ENCODE measurements at places on chromosomes 13 and 19.

DNA sequence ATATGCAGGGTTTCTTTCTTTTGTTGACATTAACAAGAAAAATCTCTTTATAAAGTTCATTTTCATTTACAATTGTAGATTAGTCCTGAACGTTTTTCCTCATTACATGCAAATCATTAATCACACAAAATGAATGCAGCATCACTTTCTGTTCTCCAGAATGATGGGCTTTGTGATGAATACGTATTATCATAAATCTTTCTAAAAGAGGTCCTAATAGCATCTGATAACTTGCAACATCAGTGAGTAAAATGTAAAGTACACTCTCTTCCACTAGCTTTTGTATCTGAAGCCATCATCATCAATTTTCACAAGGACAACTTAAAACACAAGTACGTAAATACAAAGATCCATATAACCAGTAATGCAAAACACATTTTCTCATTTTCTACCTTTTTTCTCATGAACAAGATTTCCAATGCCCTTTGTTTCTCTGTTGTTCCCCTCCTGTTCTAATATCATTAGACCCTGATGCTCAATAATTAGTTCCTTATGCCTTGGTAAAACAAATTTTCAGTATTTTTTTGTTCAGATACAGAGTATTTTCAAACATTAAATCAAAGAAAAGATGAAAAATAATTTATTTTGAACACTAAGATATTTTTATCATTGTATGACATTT is 437.4 kb upstream of the MIR17HG start:
- DNase-seq, result no peak

DNA sequence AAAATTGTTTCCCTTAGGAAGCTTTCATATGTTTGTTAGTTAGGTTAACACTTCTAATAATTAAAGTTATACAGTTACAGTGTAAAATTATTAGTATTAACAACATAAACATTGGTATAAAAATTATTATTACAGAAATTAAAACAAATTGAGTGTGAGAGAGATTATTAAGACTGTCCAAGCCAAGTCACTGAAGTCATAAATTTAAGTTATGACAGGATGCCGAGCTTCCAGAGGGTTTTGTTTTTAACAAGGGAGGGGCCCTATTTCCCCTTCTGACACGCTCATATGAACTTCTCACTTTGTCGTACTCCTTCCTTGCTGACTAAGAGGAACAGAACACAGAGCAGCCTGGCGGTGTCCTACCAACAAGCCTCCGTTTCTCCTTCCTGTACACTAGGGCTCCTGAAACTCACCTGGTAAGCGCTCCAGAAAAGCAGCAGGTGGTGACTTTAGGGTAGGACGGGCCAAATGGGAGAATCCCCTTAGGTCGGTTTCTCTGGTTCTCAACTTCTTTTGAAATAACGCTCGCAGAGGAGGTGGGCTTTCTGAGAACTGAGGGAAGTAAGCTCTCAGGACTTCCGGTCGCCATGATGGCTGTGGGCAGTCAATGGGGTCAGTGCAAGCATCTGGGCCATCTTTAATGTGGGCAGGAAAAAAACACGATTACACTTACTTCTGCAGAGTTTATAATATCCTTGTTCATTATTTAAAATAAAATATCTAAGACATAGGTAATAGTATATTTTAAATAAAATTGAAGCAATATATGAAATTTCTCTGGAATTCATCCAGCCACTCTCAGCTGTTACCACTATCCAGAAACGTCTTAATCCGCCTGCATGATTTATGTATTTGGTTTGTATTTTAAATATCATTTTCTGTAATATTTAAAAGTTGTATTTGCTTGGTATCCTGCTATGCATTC is at the start of gene CARD8:
Gene CARD8 (minus strand): TSS at position 537 of the 928 bp plus-strand sequence. CDS start 14,892 bp downstream, outside the sequence.
- peak; percentile 78 for DNase-seq

DNA sequence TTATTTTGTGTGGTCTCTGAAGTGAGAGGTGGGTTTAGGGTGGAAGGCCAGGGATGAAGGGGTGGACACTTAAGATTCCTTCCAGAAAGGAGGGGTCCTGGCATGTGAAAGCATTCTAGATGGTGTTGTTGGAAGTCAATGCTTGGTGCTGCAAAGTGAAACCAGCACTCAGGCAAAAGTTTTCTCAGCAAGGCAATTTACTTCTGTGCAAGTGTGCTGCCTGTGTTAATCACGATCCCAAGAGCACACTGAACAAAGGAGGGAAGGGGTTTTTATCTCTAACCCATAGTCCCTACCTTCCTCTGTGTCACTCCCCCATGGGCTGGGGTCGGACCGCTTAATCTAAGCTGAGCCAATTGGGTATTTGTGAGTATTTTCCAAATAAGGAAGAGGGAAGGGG is 1.3 kb downstream of the ZNF134 start:
- DNase-seq, result no peak

DNA sequence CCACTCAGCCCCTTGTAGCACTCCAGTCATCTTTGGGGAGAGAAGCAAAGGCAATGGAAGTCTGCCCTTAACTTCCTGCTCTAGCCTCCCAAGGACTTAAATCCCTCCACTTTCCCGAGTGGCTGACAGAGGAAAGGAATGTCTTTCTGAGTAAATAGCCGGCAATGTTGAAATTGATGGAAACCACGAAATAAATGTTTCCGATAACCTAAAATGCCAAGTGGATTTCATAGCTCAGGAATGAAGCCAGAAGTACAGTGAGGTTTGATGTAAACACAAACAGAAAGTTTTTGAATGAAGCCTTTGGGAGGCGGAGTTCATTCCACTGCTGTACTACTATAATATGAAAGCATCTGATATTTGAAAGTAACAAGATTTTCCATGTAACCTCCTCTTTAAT is 14.0 kb upstream of the TBC1D4 start:
- no peak for DNase-seq

DNA sequence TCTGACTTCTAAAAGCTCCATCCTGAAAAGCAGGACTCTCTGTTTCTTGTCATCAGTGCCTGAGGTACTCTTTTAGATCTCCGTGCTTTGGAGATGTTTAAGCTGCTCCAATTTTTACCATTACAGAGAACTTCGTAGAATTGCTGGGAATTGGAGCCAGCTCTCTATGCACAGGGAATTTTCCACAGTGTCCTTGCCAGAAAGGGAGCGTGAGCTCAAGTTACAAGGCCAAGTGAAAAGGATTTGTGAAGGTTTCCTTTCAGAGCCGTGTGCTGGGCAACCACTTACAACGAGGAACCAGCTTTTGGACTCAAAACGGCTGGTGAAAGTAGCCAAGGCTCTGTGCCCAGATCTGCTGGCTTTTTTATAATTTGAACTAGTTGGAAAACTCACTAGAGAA is 82.6 kb downstream of the NUFIP1 start:
- DNase-seq, result peak; percentile 44

DNA sequence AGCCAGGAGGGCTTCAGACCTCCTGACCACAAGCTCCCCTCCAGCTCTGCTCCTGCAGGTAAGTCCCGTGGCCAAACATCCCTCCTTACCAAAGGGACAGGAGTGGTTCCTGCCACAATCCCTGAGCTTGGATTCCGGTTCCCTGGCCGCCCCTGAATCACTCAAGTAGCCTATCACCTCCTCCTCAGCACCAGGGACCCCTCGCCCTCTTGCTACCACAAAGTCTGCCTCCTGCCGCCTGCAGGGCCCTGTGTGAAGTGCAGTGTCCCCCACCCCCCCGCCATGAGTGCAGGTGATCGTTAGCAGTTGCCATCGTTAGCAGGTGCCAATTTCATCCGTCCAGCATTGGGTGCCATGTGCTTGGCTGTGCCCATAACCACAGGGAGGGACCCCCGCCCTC is 40.8 kb upstream of the RANBP3 start:
- no peak for DNase-seq

- DNase-seq, result peak; percentile 89
Observed at GRCh38 chr13:27960362-27961226, 8.5 kb downstream of the CDX2 start.

GRCh38 chr19:16654627-16655026 is 5.3 kb downstream of the SMIM7 start:
- DNase-seq, result no peak

DNA sequence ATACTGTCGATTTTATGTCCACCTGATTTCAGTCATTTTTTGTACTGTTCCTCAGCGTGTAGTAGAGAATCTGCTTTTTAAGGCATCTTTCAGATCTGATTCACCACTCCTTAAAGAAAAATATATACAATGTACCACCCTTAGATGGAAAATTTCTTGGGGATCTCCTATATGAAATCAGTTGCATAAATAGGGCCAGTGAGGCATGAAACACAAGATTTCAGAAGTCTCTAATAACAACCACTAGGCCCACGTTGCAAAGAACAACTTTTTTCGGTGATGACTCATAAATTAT is 1.4 kb downstream of the USP12 start:
- DNase-seq, result no peak

DNA sequence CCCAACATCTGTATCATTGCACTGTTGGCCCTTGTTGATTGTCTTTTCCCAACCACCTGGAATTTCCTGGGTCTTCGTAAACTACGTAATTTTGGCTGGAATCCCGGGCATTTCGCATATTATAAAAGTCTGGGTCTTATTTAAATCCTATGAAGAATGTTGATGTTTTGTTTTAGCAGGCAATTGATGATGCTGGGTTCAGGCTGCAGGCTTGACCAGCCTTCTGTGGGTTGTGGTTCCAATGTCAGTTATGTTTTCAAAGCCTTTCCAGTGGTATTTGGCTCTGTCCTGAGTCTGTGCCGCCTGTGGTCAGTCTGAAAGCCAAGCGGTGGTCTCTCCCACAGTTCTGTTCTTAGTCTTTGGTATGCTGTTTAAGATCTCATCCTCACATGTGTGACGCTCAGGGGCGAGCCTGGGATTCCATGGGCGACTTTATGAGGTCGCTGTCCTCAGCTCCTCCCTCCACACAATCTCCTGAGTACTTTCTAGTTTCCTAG is 12.4 kb downstream of the SLC35E1 start:
- DNase-seq, result no peak

- DNase-seq, result no peak
Observed at GRCh38 chr13:46405457-46405856, 18.4 kb upstream of the RUBCNL start.

- DNase-seq, result no peak
Observed at GRCh38 chr19:2251106-2252054, 2.3 kb downstream of the AMH start.

DNA sequence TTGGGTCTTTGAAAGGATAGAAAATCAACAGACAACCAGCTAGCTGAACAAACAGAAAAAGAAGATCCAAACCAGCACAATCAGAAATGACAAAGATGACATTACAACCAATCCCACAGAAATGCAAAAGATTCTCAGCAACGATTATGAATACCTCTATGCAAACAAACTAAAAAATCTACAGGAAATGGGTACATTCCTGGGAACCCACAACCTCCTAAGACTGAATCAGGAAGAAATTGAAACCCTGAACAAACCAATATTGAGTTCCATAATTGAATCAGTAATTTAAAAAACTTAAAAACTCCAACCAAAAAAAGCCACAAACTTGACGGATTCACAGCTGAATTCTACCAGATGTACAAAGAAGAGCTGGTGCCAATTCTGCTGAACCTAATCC is 20.9 kb upstream of the C1QTNF9B start:
- DNase-seq, result no peak

DNA sequence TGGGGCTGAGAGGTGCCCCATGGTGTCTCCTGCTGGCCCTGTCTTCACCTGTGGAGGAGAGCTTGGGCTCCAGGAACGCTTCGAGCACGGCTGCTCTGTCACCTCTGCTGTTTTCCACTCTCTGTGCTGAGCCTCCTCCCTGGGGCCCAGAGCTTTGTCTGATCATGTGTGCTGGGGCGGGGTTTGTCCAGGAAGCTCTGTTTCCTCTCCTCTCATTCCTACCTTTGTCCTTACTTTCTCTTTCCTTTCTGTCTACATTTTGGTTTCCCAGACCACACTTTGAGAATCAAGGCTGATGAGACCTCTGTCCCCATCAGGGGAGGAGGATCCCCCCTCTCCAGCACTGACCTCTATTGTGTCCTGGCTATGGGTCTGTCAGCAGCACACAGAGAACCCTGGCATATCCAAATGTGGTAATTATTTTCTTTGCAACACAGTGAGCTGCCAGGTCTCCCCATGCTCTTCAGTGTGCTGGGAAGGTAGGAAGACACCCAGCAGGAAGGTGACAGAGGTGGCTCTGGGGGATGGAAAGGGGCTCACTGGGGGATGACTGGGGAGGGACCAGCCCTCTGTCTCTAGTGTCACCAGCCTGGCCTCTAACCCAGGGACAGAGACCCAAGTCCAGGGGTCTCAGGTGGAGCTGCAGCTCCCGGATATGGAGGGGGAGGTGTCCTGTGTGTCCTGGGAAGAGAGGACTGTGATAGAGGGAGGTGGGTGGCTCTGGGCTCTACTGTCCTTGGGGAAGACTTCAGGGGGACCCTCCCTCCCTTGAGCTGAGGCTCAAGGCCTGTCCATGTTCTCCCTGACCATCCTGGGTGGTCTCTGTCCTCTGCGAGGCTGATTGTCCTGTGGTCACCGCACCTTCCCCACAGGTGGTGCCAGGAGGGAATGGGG is at the start of gene CEACAM1:
Gene CEACAM1 (minus strand): TSS at position 128 of the 894 bp plus-strand sequence. CDS start 107 bp downstream, at position 21.
- peak; percentile 49 for DNase-seq

- no peak for DNase-seq
Observed at GRCh38 chr19:36060430-36060829, 5.7 kb downstream of the WDR62 start.

DNA sequence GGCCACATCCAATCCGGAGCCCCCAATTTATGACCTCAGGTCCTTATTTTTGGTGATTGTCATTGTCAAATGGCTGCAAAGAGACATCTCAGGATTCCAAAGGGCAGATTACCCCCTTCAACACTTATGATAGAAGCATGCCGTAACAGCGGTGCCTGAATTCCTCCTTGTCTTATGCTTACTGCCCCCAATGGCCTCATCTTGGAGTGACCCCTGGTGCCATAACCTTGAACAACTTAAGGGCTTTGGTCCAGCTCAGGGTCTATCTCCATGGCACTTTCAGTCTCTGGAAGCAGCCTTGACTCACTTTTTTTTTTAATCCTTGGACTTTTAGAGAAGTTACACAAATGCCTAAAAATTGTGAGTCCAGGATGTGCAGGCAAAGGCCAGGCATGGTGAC is 171.6 kb upstream of the ZNF507 start:
- DNase-seq, result no peak

- DNase-seq, result no peak
Observed at GRCh38 chr13:79406597-79406908, 498 bp upstream of the RBM26 start.

- DNase-seq, result peak; percentile 80
Observed at GRCh38 chr13:72953391-72953965, 105.3 kb upstream of the KLF5 start.

GRCh38 chr13:100470866-100471505 is 117.6 kb downstream of the GGACT start:
- no peak for DNase-seq

- DNase-seq, result peak; percentile 29
Observed at GRCh38 chr13:49652355-49653305, 24.3 kb downstream of the ARL11 start.

DNA sequence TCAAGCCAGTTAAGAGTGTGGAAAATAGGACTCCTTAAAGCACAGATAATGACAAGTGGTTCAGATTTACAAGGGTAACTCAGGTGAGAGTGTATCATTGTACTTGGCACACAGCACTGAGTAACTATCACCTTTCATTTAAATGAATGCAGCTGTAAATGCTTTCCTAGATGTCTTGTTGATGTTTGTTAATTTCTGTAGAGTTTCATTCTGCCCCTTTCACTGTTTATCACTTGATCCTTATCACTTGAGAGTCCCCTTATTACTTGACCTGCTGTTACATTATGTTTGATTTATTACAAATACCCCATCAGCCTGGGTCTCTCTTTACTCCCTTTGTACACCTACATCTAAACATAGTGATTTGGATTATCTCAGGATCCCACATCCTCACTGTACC is 38.1 kb upstream of the ZNF527 start:
- no peak for DNase-seq

GRCh38 chr13:28338006-28338574 is 156.8 kb downstream of the FLT1 start:
- no peak for DNase-seq

- peak; percentile 43 for DNase-seq
Observed at GRCh38 chr19:35211545-35212230, 16.9 kb downstream of the FAM187B start.

- DNase-seq, result no peak
Observed at GRCh38 chr13:65585346-65585745, 1644.8 kb downstream of the PCDH9 start.

Data from body of pancreas (tissue), 4 donors.